ENCODE measurements at places on chromosomes 2 and 18.

GRCh38 chr2:62347563-62348270 is 151.8 kb downstream of the B3GNT2 start:
- no peak for DNase-seq

- no peak for DNase-seq
Observed at GRCh38 chr2:68653034-68653433, 9.7 kb downstream of the PROKR1 start.

DNA sequence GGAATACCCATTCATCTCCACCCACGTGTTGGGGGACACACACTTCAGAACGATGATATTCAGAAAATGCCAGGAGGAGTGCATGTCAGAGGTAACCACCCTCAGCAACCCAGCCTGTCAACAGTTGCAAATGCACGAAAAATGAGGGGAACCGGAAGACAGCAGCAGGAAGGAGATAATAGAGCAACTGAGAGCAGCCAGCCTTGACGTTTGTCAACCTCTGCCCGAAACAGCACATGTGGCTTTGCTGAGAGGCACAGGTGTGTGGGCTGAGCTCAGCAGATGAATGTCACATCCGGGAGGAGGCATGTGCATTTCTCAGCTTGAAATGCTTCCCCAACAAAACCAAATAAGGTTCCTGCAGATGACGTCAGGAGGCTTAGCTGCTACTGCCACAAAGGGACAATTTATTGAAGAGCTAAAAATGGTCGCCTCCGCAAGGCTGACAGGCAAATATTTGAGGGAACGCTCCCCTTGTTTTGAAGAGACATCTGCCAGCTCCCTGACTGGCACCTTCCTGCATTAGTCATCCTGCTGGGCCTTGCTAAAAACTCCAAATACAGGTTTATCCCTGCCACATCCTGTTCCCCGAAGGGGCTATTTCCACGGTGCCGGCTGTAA is 419.0 kb downstream of the NBAS start:
- DNase-seq, result peak; percentile 66

GRCh38 chr2:33034784-33035183 is 88.0 kb downstream of the LTBP1 start:
- no peak for DNase-seq

DNA sequence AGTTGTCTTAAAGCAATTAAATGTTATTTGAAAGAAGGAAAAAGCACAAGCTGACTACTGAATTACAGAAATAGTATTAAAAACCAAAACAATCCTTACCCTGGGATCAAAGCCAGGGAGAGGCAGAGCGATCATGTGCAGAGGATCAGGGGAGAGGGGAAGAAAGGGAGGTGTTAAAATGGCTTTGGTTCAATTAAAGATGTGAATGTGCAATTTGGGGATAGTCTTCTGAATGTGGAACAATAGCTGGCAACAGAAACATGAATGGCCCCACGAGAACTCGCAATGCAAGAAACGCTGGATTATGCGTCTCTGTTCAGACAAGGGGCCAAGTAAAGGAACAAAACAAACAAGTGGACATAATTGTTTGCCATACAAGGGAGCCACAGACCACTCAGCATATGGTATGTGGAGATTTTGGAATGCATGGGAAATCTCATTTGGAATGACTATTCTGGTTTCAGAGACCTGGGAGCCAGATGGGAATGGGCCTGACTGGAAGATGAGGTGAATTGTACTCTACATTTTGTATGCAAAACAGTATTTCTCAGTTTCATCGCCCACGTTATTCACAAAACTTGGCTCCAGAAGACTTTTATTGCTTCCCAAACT is 155.4 kb downstream of the SLC4A3 start:
- DNase-seq, result no peak

- no peak for DNase-seq
Observed at GRCh38 chr2:112482309-112483041, 519 bp downstream of the TTL start.

GRCh38 chr18:45104049-45104395 is 423.3 kb downstream of the SETBP1 start:
- DNase-seq, result no peak

GRCh38 chr2:1987379-1987778 is 243.1 kb upstream of the PXDN start:
- DNase-seq, result no peak

DNA sequence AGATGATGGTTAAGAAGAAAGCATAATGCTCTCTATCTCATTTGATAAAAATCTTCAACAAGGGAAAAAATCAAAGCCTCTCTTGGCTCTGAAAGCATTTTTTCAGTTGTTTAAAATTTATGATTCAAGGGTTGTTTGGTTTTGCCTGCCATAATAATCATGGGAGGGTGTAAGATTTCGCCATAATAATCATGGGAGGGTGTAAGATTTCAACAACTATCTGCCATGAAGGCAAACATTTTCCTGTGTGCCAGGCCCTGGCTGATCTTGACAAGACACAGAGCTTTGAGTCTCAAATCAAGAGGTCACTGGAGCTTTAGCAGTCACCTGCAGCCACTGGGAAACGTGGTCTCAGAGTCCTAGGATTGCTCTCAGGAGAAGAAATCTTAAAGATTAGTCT is 175.1 kb upstream of the PIEZO2 start:
- DNase-seq, result no peak

DNA sequence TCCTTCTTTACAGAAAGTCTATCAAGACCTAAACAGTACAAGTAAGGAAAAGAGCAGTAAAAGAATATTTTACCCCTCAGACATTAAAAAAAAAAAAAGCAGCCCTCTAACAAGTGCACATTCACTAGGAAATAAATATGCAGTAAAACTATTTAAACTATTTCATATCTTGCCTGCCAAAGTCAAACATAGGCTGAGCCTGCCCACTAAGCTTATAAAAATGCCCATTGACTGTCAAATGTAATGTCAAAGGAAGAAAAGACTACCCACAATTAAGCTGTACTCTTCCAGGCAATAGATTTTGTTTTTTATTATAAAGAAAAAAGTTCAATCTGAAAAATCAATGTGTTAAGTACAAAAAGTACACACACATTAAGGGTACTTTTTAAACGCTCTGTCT is 11.8 kb downstream of the ALS2 start:
- DNase-seq, result no peak

DNA sequence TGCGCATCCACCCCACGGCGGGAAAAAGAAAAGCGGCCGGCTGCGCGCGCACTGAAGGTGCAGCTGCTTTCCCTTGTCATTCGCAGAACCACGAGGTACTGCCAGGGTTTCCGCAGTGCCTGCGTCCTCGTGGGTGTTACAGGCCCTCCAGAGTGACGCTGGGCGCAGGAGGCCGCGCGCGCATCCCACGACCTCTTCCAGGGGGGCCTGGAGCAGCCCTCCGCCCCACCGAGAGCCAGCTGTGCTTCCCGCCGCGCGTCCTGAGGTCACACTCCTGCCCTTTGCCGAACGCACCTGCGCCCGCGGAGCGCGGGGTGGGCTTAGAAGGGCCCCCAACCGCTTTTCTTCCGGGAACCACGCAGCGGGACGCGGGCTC is 378 bp upstream of the IAH1 start:
- peak; percentile 76 for DNase-seq

Data from CD4-positive, alpha-beta T cell treated with Interleukin-17A for 1 hour (primary cell).